ENCODE measurements at places on chromosomes 5 and 9.

GRCh38 chr5:137022043-137022442, 477.1 kb downstream of the SPOCK1 start:
- DNase-seq, result no peak

DNA sequence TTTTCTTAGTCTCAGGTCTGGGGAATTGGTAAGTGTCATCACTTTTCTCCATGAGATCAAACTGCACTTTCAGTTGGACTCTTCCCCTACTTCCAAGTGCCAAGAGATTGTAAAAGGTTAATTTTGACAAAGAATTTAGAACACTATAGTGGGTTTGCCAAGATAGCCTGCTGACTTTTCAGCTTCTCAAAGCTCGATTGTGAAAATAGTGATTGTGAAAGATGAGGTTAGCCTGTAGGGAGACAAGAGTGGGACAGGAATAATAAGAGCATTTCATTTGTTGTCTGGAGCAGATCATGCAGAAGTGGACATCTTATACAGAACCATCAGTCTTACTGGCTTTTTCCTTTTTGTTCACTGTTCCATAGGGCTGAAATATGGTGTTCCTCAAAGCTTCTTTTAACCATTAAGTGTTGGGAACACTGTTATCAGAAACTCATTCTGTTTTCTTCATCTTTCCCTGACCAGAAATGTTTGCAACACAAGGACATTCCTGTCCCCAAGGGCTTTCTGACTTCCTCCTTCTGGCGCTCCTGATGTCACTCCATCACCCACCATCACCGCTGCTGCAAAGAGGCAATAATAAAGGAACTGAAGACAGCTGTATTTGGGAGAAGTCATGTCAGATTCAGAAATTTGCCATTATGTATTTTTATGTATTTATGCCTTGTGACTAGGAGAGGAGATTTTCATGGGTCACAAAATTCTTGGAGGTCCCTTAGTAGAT, 11.6 kb upstream of the SPTAN1 start:
- DNase-seq, result no peak

DNA sequence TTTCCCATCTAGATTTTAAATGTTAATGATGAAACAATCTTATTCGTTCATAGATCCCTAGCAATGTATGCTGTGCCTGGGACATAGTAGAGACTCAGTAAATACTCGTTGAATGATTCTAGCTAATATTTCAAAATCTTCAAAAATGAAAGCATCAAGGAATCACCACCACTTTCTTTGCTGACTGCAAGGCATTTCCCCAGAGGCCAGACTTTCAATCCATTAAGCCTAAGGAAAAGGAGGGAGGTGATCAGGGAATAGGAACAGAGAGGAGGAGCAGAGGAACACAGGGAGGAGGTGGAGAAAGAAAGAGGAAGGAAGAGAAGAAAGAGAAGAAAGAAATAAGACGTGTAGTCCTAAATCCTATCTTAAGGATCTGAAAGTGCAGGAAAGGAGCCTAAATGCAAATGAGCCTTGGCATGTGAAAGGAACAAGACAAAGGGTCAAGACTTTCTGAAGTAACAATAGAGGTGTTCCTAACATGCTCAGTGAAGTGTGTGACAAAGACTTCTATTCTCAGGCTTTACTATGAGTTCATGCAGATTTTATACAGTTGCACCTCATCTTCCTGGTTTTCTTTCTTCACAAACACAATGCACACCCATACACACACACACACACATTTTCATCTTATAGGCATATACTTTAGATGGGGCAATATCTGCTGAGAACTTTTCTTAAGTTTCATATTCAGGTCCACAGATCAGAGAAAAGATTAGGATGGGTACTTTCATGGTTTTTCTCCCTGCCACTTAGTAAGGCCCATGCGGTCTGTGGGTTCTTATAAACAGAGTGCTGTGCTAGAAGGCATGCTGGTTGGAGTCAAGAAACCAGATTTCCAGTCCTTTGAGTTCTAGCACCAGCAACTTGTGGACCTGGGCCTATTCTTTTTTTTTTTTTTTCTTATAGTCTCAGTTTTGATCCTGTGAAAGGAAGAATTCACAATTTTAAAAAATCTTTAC, 512.2 kb upstream of the TNC start:
- DNase-seq, result no peak

GRCh38 chr5:150746-151145, 40.5 kb upstream of the LRRC14B start:
- no peak for DNase-seq

- DNase-seq, result no peak
These were observed 210.9 kb downstream of the AOPEP start for GRCh38 chr9:94937214-94937903.

DNA sequence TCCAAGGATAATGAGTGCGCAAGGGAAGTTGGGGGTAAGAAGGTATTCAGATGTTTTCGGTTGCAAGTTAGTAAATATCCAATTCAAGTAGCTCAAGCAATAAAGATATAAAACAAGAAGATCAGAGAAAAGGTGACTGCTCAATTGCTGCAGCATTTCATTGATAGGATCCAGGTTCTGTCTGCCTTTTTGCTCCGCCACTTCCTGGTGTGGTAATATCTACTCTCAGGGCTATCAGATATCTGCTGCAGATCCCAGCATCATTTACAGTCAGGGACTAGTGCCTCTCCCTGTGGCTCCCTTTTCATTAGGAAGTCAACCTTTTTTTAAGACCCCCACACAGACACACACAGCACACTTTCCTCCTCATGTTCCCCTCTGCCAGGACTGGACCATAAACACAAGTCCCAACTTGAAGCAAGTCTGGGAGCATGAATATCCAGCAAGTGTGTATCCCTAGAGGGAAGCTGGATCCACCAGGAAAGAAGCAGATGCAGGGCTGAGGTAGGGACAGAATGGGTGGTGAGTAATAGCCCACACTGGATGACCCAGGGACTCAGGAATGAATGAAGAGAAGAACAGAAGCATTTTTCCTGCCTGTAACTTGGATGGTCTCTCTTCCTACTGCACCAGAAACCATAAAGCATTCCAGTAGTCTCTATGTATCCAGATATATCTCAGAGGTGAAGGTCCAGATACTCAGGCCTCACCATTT, 53.7 kb downstream of the ZNF622 start:
- DNase-seq, result no peak

GRCh38 chr5:140328036-140328764, 18.2 kb downstream of the HBEGF start:
- no peak for DNase-seq

GRCh38 chr9:113803811-113804589, 72.1 kb upstream of the ZNF618 start:
- DNase-seq, result no peak

GRCh38 chr9:133814586-133815208, 76.5 kb upstream of the SARDH start:
- no peak for DNase-seq

- no peak for DNase-seq
These were observed 9.1 kb upstream of the MAT2B start for GRCh38 chr5:163496286-163496685.

All from SHP77 (cell line).